Pons (tissue), 1 donor: ENCODE measurements at places on chromosomes 6 and 20.

GRCh38 chr6:40760887-40761286 is 173.7 kb upstream of the LRFN2 start:
- DNase-seq, result no peak

- no peak for DNase-seq
These were observed 14.7 kb upstream of the SIRPB2 start for GRCh38 chr20:1505871-1506270.

DNA sequence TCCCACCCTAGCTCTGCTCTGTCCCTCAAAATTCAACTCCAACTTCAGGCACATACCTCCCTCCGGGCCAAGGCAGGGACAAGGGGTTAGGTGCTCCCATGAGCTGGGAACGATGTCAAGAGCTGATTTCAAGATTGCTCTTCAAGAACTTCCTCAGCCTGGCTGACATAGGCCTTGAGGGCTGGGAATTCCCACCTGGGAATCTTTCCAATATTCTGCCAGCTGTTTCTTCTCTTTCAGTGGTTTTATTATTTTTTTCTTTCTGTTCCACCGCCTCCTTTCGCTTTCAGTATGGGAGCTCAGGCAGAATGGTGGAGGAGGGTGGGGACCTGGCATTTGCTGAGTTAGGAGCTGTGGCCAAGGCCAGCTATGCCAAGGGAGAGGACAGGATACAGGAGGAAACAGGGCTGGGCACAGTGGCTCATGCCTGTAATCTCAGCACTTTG is 33.7 kb downstream of the SRSF3 start:
- DNase-seq, result no peak

- DNase-seq, result no peak
These were observed 809.7 kb upstream of the ADGRB3 start for GRCh38 chr6:67825201-67825895.

GRCh38 chr6:62362097-62362496 is 76.1 kb upstream of the KHDRBS2 start:
- DNase-seq, result no peak

- no peak for DNase-seq
These were observed 314.8 kb downstream of the SOX4 start for GRCh38 chr6:21908161-21908848.

DNA sequence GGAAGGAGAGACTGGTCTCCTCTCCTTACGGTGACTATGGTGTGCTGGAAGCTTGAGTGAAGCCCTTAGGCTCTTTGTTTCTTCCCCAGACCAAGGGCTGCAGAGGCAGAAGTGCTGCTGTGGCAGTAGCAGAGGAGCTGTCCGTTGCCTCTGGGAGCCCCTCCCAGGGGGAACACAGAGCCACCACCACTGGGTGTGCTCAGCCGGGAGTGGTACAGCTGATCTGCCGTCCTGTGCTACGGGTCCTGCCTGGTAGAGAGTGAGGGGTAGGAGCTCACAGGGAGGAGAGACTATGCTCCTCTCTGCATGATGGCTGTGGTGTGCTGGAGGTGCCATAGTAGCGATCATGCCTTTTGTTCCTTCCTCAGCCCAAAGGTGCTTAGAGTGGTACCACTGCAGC is 318.7 kb downstream of the DOK5 start:
- DNase-seq, result no peak

DNA sequence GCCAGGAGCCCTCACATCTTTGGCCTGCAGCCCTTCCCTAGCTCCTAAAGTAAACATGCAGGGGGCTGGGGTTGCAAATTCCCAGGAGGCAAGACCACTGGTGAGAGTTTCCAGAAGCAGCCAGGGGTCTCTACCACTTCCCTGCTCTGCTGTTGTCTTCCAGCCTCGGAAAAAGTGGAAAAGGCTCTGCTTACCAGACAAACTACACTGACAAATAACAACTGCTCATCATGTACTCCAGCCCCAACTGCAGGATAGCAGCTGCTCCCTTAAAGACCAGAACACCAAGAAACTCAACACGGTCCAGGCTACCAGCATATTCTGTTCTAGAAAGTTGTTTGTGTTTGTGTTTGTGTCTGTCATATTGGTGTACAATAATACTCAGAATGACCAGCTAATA is 187.5 kb upstream of the MARCKS start:
- no peak for DNase-seq

DNA sequence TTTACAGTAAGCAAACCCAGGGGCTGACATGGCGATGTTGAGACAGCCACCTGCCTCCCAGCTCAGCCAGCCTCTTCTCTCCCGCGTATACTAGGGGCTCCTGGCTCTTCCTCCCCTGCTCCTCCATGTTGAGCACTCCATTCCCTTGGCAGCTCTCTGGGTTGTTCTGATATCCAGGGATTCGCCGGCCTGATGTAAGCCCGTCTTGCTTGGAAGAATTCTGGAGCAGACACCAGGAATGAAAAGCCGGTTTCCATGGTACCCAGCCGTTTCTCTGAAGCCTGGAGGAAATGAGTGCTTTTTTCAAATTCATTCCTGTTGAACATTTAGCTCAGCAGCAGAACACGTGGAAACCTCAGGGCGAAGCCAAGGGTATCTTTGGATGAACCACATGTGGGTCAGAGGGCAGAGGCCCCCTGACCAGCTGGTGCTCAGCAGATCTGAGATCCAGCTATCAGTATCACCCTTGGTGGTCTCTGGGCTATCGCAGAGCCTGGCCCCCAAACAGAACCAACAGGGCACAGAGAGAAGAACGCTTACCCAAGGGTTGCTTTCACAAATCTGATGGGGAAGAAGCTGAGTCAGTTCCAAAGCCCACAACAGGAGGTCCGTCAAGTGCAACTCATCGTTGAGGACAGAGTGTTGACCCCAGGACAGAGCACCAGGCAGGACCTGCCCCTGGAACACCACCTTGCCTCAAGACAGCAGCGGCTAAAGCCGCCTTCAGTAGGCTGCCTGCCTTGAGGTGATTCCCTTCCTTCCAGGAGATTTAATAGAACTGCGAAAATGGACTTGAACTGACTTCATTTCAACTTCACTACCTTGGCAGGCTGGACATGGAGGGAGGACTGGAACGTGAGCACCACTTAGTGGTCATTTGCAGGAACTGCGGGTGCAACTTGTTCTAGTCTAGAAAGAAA is 96.1 kb upstream of the RIN2 start:
- DNase-seq, result peak; percentile 78

GRCh38 chr20:20017844-20018185 is 653 bp downstream of the NAA20 start:
- DNase-seq, result no peak

GRCh38 chr6:37473364-37474095 is 26.2 kb downstream of the CCDC167 start:
- DNase-seq, result peak; percentile 30
